Activated naive CD8-positive, alpha-beta T cell treated with anti-CD3 and anti-CD28 coated beads for 36 hours (primary cell): ENCODE measurements at places on chromosomes 7 and 10.
A peak's percentile ranks its signal among the peaks of the same experiment; 100 is the strongest.

- DNase-seq, result peak; percentile 83
Measured at GRCh38 chr10:102660888-102661657, 16.8 kb downstream of the TRIM8 start.

DNA sequence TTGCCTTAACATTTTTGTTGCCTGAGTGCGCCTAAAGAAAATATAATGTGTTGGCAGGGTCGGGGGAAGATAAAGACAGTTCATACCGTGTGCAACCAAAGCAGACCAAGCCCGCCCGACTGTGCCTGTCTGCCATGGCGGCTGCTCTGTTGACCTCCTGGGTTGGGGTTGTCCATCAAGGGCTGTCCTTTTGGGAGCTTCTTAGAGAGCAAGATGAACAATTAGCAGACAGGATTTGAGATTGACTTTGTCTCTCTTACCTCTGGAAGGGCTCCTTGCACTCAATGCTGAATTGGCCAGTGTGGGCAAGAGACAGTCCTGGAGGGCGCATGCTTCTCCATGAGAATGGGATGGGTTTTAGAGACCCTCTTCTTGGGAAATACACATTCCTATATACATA lies 319.6 kb downstream of the GLRX3 start:
- no peak for DNase-seq

DNA sequence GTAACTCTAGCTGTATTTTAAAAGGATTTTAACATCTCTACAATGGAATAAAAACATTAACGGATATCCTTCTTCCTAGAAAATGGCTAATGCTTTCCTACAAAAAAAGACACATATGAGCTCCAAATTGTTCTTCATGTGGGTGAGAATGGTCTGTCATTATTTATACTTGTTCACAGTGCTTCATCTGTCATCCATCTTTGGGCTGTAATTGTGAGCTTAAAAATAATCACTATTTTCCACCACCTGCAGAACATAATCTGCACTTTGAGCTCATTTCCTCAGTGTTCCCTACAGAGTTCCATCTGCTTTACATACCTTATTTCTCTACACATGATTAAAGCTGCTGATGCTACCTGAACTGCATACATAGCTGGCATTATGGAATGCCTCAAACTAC lies 979.1 kb upstream of the C7orf33 start:
- no peak for DNase-seq

- no peak for DNase-seq
Measured at GRCh38 chr10:78972160-78972946, 96.4 kb upstream of the ZMIZ1 start.

GRCh38 chr10:72245949-72246525 lies 27.7 kb upstream of the DDIT4 start:
- peak; percentile 12 for DNase-seq

DNA sequence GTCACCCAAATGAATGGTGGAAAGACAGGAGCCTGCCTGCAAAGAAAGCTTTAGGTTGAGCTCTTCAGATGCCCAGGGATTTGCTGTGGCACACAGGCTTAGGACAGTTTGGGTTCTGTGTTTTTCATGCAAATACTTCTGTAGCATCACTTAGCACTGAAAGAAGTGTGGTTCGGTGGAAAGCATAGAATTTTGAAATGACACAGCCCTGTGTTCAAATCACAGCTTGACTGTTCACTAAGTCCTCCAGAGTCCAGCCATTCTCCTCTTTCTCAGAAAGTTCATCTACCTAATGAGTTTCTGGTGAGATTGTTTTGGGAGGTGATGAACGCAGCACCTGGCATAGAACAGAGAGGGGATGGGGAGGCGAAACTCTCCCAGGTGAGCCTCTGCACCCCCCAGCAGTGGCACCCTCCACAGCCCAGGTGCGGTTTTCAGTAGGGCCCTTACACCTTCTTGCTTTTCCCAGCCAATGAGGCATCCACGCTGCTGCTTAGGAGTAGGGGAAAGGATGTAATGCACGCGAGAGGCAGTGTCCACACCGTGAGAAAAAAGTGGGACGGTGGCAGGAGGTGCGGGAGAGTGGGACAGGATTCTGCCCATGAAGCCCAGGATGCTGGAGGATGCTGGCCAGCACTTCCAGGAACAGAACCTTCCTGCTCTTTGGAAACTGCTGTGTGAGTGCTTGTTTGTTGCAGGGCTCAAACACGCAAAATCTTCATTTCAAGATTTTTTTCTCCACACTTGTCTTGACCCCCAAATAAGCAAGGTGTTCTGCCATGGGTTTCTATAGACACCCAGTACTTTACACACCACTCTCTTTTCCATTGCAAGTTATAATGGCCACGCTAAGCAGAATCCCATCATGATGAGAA lies 11.6 kb downstream of the EN2 start:
- DNase-seq, result no peak

- no peak for DNase-seq
Measured at GRCh38 chr7:151342811-151343210, 1.2 kb downstream of the NUB1 start.

GRCh38 chr10:89426230-89426868 lies 12.0 kb downstream of the IFIT5 start:
- no peak for DNase-seq

GRCh38 chr10:123962756-123963530 lies 71.3 kb upstream of the CPXM2 start:
- DNase-seq, result no peak

- no peak for DNase-seq
Measured at GRCh38 chr7:77368974-77369373, 47.2 kb downstream of the GSAP start.

DNA sequence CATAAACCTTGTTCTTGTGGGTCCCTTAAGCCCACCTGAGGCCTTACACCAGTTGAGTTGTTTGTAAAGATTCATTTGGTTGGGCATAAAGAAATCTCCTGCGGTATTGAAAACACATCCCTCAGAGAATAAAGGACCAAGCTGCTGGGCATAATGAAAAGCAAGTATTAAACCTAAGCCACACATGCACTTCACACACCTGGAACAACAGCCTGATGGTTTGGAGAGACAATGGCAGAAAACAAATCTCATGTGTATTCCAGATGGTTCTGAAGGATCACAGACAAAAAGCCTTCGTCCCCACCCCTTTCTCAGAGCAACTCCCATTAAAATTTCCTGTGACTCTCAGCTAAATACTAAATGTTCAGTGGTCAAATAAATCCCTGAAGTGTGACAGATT lies 44.2 kb downstream of the FEZF1 start:
- DNase-seq, result no peak

GRCh38 chr7:20598459-20599309 lies 16.8 kb upstream of the ABCB5 start:
- no peak for DNase-seq

GRCh38 chr7:55260676-55261385 lies 104.3 kb upstream of the LANCL2 start:
- DNase-seq, result no peak

DNA sequence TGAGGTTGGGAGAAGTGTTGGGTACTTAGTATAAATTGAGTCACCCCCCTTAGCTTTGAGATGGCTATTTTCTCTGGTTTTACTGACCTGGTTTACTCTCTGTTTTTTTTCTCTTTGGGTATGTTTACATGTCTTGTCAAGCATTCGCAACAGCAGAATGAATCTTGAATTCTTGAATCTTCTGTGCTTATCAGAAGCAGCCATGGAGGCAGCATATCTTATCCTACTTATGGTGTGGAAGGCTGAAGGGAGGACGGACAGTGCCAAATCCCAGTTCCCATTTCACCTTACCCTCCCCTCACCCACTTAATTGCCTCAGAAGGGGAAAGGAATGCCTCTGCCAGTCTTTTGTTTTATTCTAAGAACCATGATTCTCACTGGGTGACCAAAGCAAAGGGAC lies 3.7 kb downstream of the SND1 start:
- DNase-seq, result no peak

DNA sequence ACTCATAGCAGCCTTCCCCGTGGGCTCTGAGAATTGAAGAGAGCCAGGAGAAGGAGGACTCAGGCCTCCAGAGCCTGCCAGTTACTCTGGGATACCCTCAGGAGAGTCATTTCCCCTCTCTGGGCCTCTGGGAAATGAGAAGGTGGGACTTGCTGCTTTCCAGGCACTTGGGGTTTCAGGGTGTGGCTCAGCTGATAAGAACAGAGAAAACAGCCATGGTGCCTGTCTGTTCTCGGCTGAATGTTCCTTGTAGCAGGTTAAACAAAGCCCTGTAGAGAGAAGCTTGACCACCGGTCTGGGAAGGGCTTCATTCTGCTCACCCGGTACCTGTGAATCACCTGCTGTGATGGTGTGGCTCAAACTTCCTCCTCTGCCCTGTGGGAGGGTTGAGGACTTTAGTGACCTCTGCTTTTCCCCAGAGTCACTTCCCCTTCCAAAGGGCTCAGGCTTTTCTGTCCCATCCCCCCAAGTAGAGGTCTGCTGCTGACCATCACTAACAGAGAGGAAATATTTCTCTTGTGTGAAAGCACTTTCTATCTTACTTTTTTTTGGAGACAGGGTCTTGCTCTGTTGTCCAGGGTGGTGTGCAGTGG lies 212.4 kb upstream of the GALNT17 start:
- no peak for DNase-seq

DNA sequence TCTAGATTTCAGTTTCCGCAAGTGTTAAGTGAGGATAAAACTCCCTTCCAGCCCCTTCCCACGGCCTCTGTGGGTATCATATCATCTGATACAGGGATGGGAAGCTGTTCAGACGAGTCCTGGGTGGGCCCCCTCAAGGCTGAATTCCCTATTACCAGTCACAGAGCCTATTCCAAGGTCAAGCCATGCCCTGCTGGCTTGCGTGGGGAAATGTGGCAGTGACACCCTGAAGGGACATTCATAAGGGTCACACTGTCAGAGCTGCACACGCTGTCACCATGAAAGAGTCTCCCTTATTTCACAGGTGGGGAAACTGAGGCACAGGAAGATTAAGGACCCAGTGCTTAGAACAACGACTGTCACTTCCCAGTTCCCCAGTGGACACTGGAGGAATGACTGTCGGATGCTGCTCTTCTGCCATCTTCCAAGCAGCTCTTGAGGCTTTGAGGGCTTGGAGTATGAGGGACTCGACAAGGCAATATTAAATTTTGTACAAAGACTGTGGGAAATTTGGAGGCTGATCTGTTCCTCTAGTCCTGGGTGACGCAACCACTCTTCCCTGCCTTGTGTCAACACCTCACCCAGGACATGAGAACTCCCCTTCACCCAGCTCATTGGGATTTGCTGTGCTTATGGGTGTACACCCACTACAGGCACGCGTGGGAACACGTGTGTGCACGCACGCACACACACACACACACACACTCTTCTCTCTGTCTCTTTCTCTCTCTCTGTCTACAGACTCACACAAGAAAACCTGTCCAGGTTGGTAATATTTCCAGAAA lies 386.0 kb downstream of the RPS24 start:
- DNase-seq, result no peak

DNA sequence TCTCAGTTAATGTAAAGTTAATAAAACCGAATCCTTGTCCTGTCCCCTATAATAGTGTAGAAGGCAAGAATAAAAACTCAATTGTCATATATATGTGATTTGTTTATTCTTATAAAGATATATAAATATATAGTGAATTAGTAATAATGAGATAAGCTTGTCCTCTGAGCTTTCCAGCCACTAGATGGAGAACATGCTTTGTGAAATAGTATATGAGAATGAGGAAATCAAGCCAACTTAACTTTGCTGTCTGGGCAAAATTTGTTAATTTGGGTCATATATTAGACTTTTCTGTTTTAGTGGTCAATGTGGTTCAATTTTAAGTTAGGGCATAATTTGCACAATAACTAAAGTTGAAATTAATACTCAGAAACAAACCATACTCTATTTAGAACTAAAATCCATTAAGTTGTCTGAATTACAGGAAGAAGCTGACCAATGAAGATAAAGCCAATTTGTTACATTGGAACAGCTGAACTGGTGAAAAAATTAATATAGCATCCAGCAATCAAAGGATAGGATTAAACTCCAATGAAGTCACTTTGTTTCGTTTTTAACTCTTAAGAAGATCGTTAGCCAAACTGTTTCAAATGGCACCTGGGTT lies 595.0 kb downstream of the ARL4A start:
- no peak for DNase-seq

GRCh38 chr7:24158975-24159374 lies 125.0 kb upstream of the NPY start:
- DNase-seq, result no peak

- DNase-seq, result no peak
Measured at GRCh38 chr10:5818894-5819293, 5.7 kb upstream of the GDI2 start.

GRCh38 chr10:3496138-3496537 lies 288.9 kb downstream of the KLF6 start:
- DNase-seq, result no peak

- no peak for DNase-seq
Measured at GRCh38 chr7:44110719-44111635, 6.8 kb downstream of the AEBP1 start.

GRCh38 chr7:130611218-130611617 lies 57.3 kb downstream of the COPG2 start:
- DNase-seq, result no peak

DNA sequence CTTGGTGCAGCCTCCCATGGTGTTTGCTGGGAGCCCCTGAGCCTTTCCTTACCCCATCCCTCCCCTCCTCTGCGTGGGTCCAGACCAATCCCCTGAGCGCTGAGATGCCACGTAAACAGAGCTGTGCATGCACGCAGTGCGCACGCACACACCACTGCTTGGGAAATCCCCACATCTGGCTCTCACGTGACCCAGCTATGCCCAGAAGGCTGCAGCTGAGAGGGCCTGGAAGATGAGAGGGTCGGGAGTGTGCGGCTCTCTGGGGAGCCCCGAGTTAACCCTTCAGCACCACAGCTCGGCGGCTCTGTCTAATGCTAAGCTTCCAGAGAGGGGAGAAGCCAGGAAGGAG lies 177.2 kb downstream of the SH3PXD2A start:
- DNase-seq, result peak; percentile 86

- DNase-seq, result no peak
Measured at GRCh38 chr7:26090927-26091519, 61.0 kb upstream of the NFE2L3 start.

DNA sequence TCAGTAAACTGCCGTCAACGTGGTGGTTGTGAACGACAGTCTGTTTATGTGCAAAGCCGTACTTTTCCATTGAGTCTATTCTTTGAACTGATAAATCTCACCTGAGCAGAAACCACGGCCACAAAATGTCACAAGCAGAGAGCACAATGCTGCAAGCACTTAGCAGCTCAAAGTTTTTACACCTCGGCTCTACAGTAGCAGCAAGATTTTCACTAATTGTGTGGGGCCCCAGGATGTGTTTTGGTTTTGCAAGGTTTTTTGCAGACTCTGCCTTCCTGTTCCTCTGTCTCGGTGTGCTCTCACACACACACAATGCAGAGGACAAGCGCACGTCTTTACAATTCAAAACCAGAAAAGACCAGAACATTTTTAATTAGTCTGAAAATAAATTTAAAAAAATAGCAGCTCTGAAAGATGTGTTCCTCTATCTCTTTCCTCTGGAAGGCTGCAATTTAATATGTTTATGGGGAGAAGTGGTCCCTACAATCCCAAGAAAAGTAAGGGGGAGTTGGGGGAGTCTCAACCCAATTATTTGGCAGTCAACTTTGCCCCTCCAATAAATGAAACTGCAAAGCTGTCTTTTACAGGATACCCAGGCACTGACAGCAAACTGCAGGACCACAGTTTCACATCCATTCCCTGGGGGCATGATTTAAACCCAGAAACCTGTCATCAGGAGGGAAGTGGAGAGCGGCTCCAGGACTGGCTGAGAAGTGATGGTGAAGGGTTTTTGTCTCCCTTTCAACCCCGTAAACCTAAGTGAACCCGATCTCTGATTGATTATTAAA lies 73.8 kb upstream of the SFMBT2 start:
- peak; percentile 55 for DNase-seq
